ENCODE measurements at places on chromosomes 2 and 18.

DNA sequence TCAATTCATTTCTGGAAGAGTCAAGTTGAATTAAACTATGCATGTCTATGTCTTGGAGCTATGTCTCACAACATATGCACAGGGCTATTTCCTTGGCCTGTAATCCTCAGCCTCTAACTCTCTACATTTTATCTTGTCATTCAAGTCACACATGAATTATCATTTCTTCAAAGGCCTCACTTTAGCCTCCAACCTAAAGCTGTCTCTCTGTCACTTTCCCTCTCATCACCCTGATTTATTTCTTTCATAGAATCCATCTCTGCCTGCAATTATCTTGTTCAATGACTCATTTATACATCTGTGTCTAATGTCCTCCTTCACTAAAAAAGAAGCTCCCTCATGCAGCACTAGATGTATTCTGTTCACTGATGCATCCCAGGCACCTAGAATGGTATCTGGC lies 614.2 kb upstream of the REG3G start:
- no peak for DNase-seq

GRCh38 chr18:79576686-79577351 lies 102.8 kb upstream of the CTDP1 start:
- peak; percentile 85 for DNase-seq

DNA sequence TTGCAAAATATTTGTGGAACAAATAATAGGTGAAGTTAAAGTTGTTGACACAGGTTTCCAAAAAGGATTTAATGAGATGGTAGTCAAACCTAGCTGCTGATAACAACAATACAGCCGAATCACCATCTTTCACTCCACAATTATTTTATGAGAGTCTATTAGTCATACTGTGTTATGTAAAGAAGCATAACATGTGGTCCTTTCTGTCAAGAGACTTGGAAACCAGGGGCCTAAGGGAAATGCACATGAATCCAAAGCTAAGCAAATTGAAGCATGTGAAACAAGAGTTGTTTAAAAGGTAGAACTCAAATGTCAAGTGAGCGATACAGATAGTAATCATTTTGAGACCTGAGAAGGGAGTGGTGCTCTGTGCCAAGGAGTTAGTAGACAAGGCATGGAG lies 16.0 kb downstream of the CD28 start:
- no peak for DNase-seq

DNA sequence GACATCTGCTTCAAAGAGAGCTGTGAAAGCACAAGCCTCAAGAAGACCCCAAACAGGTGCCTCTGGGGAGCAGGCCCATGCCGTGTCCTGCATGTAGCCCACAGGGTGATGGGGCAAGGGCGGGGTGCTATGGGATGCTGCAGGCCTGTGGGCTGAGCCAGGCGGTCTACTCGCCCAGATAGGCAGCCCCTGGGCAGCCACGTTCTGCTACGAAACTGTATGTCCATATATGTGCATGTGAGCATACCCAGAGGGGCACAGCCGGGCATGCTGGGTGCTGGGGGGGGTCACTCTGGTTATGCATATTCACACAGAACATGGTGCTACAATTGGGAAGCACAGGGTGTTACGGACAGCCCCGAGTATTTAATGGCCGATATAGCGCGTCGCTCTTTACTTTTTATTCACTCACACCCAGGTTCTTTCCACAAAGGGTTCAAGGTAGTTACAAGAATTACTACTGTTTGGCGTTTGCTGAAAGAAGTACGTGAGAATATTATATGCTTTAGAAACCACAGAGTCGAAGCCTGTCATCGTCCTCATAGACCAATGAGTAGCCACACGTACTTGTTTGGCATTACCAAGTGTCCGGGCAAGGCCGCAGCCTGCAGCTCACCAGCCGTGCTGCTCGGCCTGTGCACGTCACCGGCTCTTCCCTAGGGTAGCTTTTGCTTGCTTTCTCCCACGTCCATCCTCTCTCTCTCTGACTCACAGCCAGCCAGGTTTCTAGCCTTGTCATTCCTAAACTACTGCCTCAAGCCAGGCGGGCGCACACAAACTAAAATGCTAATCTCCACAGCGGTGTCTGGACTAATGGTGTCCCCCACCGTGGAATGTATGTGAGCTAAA lies 14.4 kb downstream of the MTERF4 start:
- no peak for DNase-seq

DNA sequence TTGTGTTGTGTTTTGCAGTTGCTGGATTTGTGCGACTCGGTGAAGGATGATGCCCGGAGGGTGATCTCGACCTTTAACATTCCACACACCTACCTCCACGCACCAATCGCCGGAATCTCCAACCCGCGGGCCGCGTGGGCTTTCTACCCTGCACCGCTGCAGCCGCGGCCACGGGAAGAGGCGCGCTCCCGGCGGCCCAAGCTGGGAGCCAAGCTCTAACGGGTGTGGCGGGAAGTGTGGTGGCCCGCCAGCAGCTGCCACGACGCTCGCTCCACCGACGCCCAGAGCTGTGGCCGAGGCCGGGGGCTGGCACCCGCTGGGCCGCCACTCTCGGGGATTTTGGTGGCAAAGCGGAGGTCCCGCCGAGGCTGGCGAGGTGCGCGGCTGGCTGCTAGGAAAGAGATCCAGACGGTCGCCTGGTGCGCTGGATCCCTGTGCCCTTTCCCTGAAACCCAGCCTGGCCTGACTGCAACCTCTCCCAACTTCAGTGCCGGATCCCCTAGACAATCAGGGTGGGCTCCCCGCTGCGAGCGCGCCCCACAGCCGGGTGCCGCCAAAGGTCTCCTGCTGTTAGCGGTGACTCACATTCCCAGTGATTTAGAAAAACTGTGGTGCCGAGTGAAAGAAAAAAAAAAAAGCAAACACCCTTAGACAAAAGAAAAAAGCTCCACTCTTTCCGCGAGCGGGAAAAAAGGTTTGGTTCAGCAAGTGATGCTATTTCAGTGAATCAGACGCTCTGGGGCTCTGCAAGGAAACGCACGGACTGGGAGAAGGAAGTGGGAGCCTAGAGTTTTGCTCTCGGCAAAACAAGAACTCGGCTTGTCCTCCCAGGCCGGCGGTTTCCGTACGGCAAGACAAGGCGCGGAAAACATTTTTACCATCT lies 2.9 kb upstream of the BCL2L11 start:
- peak; percentile 41 for DNase-seq
